GM23248 (cell line): ENCODE measurements at places on chromosomes 6 and 20.

DNA sequence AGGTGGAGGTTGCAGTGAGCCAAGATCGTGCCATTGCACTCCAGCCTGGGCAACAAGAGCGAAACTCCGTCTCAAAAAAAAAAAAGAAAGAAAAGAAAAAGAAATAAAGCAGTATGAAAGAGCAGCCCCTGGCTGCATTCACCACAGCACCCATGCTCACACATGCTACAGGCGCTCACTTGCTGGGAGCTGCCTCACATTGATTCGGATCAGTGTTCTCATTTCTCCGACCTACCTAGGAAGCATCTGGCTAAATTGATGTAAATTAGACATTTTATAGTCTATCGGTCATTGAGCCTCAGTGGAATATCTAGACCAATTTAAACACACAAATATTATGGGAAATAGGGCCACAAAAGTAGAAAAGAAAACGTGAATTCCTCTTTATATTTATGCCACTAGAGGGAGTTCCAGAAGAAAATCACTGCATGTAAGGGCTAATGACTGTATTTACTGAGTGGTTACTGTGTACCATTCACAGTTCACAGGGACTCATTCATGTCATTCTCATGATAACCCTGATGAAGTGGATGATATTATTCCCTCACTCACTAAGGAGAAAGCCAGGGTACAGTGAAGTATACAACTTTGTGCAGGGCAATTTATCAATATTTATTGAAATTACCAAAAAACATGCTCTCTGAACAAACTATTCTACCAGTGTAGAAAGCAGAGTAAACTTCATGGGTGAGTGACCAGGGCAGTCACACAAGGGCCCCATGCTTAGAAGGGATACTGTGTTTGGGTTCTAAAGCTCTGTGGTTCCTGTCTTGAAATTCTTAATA is 5.3 kb upstream of the MOG start:
- DNase-seq: peak; percentile 60

GRCh38 chr6:112038756-112039430 is 15.0 kb upstream of the CCN6 start:
- DNase-seq: peak; percentile 91

GRCh38 chr6:35209081-35209480 is 4.7 kb upstream of the SCUBE3 start:
- no peak for DNase-seq

DNA sequence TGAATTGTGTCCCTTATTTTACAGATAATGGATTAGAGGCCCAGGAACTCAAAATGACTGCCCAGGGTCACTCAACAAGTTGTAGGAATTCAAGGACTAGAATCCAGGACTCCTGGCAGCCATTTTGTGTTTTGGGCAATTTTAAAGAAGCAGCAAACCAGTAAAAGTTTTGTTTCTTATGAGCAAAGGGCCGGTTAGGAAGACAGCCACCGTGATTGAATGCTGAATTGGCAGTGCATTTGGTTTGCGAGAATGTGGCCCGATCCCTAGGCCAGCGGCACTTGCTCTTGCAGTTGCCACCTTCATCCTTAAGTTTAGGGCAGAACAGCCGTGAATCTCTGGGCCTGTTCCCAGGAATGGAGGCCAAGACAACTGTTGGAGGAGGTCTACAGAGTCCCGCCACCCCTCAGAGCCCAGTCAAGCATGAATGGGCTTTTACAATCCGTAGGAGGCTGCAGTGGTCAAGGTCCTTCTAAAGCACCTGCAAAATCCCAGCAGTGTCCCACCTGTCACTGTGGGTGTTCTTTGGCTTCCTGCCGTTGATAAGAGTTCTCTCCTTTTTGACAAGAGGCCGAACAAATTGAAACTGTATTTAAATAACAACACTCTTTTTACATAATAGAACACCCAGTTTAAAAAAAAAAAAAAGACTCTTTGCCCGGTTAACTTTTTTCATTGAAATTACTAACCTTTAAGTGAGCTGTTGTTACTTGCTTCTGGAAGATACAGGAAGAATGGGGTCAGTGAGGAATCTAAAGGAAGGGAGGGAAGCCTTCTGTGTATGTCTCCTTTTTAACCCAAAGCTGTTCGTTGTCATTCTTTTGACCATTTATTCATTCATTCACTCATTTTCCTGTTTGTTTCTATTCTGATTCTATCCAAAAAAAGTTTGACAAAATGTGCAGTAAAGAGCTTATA is 68.7 kb downstream of the PHACTR2 start:
- DNase-seq: no peak

- no peak for DNase-seq
These were observed 5.8 kb downstream of the TM9SF4 start for GRCh38 chr20:32115211-32115767.

DNA sequence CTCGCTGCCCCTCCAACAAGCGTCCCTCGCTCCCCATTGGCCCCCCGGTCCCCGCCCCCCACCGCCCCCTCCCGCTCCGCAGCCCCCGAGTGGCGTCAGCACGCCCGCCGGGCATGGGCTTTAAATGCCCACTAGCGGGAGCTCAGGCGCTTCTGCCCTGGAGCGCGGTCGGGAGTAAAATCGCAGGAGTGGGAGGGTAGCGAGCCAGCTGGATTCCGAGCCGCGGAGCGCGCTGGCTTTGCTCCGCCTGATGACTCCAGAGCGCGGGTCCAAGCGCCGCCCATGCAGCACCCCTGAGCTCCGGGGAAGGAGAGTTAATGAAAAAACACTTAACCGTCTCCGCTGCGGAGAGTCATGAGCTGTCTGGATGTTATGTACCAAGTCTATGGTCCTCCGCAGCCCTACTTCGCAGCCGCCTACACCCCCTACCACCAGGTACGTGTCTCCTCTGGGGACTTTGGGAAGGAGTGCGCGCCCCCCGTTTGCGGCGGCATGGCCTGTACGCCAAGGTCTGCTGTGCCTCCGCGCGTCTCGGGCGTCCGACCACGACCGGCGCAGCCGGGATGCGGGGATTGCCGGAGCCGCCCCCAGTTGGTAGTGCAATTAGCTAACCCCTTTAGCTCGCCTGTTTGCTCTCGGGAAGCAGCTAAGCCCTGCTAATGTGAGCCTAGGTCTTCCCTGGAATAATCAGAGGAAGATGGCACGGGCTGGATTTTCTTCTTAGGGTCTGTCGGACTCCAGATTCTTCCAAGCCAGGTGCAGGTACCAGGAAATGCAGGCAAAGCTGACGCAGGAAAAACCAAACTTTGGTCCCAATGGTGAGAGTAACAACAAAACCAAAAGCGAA is at the start of gene VGLL2:
VGLL2 (plus strand) TSS at position 149 of the 847 bp plus-strand sequence; CDS start at position 355, 206 bp downstream.
- peak; percentile 77 for DNase-seq

DNA sequence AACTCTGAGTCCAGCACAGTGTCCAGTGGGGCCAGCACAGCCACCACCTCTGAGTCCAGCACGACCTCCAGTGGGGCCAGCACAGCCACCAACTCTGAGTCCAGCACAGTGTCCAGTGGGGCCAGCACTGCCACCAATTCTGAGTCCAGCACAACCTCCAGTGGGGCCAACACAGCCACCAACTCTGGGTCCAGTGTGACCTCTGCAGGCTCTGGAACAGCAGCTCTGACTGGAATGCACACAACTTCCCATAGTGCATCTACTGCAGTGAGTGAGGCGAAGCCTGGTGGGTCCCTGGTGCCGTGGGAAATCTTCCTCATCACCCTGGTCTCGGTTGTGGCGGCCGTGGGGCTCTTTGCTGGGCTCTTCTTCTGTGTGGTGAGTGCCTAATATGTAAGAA is 3.8 kb downstream of the MUC21 start:
- DNase-seq: no peak

DNA sequence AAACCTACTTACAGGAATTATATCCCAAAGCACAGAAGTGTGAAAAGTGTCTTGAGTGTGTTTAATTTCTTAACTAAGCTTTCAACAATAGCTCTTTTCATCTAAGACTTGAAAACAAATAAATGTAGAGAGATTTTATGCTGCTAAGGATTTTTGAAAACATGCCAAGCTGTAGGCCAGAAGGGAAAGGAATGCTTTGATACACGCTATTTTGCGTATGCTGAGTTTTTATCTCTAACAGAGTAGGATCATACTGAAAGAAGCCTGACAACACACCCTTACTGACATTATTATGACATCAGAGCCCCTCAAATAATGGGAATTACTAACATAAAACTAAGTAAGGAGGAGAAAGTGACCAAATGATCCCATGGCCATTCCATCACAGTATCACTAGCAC is 265.5 kb downstream of the KHDC1L start:
- DNase-seq: no peak

GRCh38 chr6:146026873-146027272 is 2.0 kb upstream of the GRM1 start:
- DNase-seq: no peak

DNA sequence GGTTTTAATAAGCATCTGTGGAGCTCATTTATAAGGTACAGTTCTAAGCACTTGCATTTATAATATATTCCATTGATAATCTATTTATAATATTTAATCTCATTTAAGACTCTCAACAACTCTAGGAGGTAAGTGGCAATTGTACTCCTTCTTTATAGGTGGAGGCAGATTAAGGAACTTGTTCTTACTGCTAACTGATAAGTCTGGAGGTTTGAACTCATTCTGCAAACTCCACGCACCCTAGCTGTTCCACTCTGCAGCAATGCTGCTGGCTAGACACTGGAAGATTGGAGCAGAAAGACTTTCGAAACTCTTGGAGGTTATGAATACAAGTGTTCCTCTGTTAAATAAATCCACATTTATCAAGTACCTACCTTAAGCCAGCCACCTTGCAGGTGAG is 793 bp upstream of the HDAC2 start:
- DNase-seq: peak; percentile 45

DNA sequence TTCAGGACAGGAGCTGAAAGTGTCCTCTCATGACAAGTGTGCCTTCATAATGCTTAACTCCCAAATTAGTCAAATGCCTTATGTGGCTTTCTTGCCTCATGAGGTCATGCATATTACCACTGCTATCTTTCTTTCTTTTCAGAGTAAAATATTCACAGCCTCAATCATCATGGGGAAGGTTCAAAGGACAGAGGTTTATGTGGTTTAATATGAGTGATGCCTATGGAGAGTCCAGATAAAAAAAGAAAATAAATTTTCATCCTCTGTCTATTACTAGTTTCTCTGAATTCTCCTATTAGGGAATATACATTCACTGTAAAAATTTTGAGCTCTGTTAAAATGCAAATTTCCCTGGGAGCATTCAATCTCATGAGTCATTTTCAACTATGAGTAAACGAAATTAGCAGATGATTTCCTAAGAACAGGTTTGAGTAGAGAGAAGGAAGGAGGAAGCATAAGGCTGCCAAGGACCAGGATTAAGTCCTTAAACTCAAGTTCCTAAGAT is 396.9 kb upstream of the ADGRB3 start:
- no peak for DNase-seq

DNA sequence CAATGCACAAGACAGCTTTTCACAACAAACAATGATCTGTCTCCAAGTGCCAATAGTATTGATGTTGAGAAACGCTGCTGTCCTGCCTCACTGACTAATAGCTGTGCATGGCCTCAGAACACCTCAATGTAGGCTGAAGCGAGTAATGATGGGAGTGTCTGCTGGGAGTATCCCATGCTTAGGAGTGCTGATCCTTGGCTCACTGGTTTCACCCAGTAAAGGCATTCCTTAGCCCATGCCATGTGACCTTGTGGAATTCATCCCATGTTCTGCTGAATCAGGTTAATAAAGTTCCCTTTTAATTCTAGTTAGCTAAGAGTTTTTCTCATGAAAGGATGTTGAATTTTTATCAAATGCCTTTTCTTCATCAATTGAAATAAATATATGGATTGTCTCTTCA is 3.8 kb upstream of the WFDC12 start:
- DNase-seq: peak; percentile 47

DNA sequence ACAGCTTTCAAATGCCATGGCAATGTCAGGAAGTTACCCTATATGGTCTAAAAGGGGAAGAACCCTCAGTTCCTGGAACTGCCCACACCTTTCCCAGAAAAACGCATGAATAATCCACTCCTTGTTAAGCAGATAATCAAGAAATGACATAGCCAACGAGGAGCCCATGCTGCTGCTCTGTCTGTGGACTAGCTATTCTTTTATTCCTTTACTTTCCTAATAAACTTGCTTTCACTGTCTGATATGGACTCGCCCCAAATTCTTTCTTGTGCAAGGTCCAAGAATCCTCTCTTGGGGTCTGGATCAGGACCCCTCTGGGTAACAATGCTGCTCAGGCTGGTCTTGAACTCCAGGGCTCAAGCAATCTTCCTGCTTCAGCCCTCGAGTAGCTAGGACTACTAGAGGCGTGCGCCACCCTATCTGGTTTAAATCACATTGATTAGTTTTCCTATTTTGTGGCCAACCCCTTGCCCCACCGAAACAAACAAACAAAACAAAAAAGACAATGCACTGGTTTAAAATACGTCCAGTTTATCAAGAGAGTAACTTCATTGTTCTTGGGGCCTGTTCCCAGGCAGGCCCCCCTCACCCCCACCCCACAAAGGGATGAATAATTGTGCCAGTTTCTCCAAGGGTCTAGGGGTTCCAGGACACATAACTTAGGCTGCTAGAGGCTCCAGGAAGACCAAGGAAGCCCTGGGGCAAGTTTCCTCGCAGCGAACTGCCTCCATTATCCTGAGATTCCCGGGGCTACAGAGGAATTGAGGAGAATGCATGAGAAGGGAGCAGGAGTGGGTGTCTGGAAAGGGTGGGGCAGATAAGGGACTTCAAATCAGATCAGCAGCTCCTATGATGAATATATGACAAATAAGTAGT is 10.1 kb upstream of the AKAP12 start:
- no peak for DNase-seq

- peak; percentile 65 for DNase-seq
These were observed 25.3 kb upstream of the KIAA1586 start for GRCh38 chr6:57021086-57021720.

DNA sequence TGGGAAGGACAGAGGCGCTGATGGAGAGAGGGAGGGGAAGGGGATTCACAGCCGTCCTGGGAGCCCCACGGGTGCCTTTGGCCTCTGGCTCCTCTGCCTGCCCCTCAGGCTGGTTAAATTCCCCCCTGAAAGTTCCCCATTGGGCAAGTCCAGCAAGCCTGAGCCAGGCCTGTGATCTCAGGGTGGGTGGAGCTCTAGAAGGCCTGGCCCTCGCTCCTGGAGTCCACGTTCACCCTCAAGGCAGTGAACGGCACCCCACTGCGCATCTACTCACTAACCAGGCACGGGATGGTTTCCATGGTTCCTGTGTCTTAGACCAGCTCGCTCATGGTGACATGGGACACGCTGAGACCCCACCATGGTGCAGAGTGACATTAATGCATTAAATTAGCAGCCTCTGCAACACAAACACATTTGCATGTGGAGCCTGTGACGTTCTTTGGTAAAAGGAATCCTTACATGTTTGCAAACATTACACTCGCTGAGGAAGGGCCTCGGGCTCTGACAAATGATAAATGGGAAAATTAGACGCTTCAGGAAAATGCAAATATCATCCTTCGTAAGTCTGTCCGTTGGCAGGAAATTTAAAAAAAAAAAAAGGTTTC is 452.7 kb downstream of the PREX1 start:
- no peak for DNase-seq

GRCh38 chr20:6707321-6707831 is 60.1 kb upstream of the BMP2 start:
- peak; percentile 13 for DNase-seq

- no peak for DNase-seq
These were observed 22.1 kb downstream of the MRPL14 start for GRCh38 chr6:44105146-44105545.

- no peak for DNase-seq
These were observed 2.8 kb downstream of the EZR start for GRCh38 chr6:158816329-158816728.

- no peak for DNase-seq
These were observed 64.7 kb downstream of the BTBD3 start for GRCh38 chr20:11982289-11982954.
